ENCODE measurements at places on chromosomes 7 and 10.

DNA sequence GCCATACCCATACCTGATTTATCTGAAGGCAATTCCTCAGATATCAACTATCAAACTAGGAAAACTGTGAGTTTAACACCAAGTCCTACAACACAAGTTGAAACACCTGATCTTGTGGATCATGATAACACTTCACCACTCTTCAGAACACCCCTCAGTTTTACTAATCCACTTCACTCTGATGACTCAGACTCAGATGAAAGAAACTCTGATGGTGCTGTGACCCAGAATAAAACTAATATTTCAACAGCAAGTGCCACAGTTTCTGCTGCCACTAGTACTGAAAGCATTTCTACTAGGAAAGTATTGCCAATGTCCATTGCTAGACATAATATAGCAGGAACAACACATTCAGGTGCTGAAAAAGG, 69.0 kb upstream of the RSBN1L start:
- DNase-seq, result no peak

DNA sequence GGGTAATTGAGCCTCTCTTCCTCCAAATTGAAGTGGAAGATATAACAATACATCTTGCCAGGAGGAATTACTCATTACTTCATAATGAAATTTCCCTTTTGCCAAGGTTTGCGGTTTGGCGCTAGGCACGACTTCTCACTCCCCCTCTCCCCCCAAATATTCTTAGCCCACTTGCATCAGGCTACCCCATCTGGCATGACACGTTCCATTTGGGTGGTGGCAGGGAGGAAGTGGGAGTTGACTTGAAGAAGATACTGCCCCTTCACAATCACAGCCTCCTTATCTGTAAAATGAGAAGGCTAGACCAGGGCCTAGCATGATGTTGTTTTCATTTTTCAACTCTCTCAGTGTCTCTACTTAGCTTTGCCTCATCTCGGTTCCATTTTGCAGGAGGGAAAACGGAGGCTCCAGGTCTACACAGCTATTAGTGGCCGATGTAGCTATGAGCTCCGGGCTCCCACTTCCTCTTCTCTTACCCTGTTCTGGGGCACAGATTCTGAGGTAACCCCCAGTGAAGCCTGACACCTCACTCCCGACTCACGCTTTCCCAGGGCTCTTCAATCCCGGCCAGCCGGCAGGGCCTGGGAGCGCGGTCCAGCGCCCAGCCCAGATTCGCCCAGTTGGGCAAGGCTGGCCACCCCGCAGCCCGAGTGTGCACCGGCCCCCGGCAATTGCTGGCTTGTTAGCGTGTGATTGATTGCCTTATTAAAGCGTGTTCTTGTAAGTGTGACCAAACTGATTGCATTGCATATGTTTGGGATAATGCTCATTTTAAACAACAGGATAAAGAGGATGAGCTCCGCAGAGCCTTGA, 6.5 kb downstream of the EVX1 start:
- DNase-seq, result no peak

DNA sequence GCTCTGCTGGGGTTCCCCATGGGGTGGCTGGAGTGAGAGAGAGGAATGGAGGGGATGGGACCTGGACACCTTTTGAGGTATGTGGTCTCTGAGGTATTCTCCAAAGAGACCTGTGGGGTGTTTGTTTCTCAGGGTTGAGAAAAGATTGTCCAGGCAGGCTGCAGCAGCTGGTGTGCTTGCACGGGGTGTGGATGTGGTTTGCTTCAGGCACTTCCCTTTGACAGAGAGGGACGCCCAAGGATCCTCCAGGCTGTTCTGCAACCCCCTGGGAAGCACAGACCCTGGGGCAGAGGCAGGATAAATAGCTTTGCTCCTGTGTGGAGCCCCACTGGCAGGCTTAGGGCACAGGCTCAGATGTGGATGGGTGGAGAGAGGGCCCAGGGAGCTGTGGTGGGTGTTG, 115.1 kb upstream of the AGK start:
- DNase-seq, result no peak

- peak; percentile 60 for DNase-seq
Measured at GRCh38 chr7:44962483-44963251, 16.1 kb downstream of the MYO1G start.

GRCh38 chr7:47460251-47460989, 121.5 kb downstream of the TNS3 start:
- no peak for DNase-seq

DNA sequence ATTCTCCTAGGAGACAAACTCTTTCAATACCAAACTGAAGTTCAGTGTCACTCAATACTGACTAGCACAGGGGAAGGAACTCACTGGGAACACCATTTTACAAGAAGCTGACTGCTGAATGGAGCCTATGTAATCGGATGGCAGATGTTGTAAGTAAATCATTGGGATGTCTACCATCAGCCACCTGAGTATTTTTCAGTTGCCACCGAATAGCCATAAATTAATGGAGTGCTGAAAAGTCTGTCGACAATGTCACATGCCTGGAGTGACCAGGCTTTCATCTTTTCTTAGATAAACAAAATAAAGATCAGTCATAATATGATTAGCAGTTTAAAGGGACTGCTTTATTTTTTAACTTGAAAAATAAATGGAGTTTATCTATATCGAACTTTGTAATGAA, 145.9 kb upstream of the SEMA3E start:
- DNase-seq, result no peak

DNA sequence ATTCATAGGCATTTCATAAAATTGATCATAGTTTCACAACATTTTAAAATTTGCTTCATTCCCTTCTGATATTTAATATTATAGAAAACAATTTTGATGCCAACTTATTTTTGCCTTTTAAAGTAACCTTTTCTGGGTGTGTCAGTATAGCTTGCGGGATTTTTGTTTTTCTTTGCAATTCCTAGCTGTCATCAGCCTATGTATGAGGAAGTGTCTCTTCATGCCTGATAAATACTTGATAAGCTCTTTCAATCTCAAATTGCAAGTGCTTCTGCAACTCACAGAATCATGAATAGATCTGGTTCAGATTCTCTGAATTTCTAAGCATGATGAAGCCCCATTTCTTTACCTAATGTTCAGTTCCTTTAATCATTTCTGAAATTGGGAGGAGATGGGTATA, 28.0 kb upstream of the ARHGAP21 start:
- no peak for DNase-seq

DNA sequence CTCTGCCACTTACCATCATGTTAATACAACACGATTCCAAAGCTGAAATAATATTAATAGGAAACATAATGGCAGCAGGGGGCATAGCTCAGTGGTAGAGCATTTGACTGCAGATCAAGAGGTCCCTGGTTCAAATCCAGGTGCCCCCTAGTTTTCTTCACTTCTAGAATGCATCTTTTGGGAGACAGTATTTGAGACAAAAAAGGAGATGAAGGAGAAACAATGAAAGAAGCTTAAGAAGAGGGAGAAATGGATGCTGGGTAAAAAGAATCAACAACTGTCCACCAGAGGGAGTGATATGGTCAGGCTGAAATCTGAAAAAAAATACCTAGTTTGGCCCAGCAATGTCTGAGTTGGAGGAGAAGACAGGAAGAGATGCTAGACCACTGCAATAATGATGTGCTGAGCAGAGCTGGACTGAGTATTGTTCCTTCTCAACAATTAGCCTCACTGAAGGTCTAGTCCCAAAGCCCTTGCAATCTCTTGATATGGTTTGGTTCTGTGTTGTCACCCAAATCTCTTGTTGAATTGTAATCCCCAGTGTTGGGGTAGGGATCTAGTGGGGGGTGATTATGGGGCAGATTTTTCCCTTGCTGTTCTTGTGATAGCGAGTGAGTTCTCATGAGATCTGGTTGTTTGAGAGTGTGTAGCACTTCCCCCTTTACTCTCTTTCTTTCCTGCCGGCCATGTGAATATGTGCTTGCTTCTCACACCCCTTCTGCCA, 48.3 kb downstream of the ZNF783 start:
- no peak for DNase-seq

- DNase-seq, result no peak
Measured at GRCh38 chr7:781186-781849, 51.0 kb upstream of the SUN1 start.

DNA sequence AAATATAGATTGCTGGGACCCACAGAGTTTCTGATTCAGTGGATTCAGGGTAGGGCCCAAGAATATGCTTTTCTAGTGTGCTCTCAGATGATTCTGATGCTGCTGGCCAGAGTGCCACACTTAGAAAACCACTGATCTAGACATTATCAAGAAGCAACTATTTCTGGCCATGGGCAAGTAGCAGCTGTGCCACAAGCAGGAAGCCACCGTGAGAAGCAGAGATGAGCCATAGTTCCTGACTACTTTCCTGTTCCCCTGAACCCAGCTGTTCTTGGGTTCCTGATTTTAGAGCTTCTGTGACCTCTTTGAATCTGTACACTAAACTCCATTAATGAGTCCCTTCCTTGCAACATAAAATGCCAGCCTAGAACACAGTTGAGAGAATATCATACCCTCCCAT, 38.1 kb upstream of the PIK3AP1 start:
- DNase-seq, result no peak

GRCh38 chr10:48231699-48232315, 42.7 kb downstream of the FRMPD2 start:
- DNase-seq, result no peak

DNA sequence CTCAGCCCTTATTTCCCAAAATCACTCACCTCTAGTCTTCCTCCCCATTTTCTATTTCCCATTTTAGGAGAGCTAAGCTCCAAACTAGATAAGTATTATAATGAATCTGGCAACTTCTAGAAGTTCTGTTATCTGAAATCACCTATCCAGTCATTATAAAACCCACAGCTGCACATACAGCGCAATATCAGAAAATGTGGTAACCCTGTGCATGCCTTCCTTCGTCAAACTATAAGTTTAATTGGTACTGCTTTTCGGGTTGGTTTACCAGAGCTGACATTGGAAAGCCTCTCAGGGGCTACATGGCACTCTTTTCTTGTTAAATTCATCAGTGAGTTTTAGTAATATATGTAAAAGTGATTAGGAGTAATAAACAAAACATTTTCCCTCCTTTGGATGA, 1.6 kb downstream of the LAMB4 start:
- DNase-seq, result no peak

- no peak for DNase-seq
Measured at GRCh38 chr7:1248916-1249581, 16.4 kb downstream of the UNCX start.

GRCh38 chr10:33494694-33495265, 160.3 kb upstream of the NRP1 start:
- DNase-seq, result no peak

DNA sequence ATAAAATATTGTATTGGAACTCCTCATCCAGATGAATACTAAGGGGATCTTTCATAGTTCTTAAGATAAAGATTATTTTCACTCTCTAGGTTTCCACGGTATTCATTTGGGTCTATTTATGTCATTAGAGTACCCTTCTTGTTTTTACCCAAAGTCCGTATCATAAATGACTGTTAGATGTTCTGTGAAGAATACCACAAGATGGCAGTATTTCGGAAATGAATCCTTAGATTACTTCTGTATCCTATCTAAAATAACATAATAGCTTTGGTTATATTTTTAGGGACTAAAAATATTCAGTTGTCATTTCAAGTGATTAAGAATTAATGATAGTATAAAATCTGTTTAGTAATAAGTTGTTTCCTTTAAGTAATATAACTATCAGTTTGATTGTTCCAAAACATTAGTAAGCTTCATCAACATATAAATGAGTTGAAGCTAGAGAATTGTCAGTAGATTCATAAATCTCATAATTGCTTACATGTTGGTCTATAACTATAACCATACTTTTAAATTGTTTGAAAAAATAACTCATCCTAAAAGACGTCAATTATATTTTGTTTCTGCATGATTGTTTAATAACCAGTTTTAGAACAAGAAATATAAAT, 337.5 kb upstream of the KCND2 start:
- DNase-seq, result no peak

- DNase-seq, result no peak
Measured at GRCh38 chr10:81570878-81571794, 303.9 kb upstream of the NRG3 start.

DNA sequence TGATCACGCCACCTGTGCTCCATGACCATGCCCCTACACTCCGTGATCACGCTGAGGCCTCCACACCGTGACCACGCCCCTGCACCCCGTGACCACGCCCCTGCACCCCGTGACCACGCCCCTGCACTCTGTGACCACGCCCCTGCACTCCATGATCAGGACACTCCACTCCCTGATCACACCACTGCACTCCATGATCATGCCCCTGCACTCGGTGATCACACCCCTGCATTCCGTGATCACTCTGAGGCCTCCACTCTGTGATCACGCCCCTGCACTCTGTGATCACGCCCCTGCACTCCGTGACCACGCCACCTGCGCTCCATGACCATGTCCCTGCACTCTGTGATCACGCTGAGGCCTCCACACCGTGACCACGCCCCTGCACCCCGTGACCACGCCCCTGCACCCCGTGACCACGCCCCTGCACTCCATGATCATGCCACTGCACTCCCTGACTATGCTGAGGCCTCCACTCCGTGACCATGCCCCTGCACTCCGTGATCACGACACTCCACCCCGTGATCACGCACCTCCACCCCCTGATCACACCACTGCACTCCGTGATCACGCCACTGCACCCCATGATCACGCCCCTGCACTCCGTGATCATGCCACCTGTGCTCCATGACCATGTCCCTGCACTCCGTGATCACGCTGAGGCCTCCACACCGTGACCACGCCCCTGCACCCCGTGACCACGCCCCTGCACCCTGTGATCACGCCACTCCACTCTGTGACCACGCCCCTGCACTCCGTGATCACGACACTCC, 27.7 kb downstream of the STK32C start:
- no peak for DNase-seq

- no peak for DNase-seq
Measured at GRCh38 chr7:7761974-7762779, 43.8 kb upstream of the RPA3 start.

DNA sequence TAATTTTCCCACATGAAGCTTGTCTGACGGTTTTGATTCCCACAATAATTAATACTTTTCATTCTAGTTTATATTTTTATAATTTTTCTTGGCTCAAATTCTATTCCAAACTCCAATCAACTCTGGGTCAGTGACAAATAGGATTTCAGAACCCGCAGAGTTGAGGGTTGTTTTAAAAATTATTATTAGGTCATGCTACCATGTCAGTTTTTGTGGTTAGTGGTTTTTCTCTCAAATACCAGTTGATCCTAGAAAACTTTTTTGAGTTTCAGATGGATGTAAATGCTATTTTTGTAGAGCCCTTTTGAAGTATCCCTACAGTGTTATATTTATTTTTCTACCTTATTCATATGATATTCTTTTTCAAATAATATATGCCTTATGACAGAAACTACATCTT, 237.4 kb downstream of the SEMA3D start:
- no peak for DNase-seq

All from anterior cingulate cortex (tissue), 58 donors.